ENCODE measurements at places on chromosomes 2 and 18.

DNA sequence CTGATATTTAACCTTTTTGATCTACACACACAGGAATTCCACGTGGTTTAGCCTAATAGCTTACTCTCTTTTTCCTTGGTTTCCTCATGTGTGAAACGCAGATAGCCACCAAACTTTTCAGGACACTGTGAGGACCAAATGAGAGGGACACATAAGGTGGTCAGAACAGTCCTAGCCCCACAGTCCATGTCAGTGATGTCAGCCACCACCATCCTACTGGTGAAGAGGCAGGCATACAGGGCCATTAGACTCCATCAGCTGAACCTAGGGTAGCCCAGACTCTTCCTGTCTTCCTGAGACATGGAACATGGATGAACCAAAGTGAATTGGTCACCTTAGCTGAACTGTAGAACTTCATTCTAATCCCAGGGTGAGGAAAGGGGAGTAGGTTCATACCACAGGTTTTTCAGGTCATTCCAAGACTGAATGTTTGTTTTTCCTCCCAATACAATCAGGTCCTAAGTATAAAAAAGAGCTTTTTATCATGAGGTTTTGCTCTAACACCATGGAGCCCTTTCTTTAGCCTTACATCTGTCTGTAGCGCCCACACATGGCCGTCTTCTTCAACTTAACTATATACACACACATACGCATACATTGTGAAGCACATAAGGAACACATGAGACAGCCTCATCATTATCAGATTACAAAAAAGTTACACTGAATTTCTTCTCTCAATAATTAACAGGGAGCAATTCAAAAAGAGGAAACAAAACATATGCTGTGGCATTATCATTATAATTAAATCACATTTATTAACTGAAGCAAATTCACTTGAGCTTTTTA is 18.5 kb upstream of the NFE2L2 start:
- no peak for DNase-seq

DNA sequence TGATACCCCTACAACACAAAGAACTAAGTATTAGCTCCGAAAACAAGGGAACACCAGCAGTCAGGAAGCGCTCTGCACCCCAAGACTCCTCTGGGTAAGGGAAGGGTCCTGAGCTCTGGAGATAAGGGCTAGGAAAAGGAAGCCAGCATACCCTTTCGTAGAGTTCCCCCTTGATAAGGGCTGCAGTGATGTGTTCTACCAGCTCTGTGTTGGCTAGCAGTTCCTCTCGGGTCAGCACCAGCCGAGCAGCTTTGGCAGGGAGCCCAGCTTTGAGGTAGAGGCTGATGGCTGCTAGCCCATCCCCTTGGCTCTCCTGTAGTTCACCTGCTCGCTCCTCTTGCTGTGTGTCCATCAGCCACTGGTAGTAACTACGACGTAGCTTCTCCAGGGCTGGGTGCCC is 18.9 kb downstream of the KRTCAP3 start:
- no peak for DNase-seq

DNA sequence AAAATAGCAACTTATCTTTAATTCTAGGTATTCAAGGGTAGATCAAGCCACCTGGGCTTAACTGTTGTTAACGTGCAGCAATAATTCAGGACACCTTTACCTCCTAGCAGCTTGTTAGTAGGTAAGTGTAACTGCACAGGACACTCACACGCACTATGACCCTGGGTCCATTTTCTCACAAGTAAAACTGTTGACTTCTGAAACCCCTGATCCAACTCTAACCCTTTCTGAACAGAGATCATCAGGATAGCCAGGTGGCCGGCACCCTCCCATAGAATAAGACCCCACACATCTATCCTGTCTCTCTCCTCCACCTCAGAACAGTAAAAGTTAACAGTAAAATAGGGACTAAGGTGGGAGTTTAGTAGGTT is 610 bp downstream of the SPC25 start:
- DNase-seq: no peak

GRCh38 chr2:45836740-45837139 is 185.3 kb downstream of the PRKCE start:
- no peak for DNase-seq

DNA sequence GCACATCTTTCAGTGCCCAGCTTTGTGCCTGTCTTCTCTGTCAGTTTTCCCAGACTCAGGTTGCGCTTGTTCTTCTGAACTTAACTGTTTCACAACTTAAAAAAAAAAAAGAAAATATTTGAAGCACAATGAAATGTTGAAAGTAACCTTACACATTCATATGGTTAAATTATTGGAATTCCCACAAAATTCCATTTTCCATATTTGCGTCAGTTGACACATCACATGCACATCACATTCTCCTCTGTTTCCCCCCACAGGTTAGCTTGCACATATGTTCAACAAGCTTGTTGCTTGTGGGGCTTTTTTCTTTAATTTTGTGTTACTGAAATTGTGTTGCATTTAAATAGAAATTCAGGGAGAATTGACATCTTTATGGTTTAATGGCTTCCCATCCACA is 8.3 kb downstream of the MYO1B start:
- no peak for DNase-seq

- no peak for DNase-seq
Observed at GRCh38 chr18:28078849-28079248, 98.1 kb downstream of the CDH2 start.

GRCh38 chr2:37653805-37654378 is 17.6 kb downstream of the CDC42EP3 start:
- peak; percentile 30 for DNase-seq

DNA sequence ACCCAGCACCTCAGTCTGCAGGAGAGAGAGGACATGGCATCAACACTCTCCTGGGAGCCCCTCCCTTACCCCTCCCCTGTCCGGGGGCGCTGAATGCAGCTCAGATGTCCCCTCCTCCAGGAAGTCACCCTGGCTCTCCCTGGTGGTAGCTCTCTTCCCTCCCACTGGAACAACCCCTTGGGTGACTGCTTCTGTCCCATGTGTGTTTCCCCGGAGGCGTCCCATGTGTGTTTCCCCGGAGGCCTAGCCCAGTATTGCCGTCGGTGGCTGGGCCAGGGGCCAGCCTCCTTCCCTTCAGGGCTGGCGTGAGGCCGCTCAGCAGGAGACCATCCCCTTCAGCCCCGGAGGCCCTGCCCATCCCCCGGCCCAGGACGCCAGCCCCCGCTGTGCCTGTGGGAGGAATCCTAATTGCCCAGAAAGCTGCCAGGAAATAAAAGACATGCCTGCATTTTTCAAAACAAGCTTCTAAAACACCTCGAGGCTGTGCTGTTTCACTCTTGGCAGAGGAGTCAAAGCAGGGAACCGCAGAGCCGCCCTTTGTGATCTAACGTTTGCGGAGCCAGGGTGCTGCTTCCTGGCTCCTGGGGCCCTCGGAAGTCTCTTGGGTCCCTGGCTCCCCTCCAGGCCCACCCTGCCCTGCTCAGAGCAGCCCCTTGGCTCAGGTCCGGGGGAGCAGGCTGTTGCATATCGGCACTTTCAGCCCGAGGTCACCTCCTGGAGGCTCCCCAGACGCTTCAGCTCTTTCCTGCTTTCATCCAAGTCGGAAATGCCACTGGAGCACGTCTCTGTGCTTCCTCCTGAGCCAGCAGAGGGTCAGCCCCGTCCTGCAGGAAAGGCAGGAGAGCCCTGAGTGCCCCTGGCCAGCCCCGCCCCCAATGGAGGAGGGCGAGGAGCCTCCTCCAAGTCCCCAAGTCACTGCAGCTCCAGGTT is 11.4 kb downstream of the SNED1 start:
- peak; percentile 65 for DNase-seq

GRCh38 chr2:2333076-2333475 is 2.0 kb upstream of the MYT1L start:
- no peak for DNase-seq

DNA sequence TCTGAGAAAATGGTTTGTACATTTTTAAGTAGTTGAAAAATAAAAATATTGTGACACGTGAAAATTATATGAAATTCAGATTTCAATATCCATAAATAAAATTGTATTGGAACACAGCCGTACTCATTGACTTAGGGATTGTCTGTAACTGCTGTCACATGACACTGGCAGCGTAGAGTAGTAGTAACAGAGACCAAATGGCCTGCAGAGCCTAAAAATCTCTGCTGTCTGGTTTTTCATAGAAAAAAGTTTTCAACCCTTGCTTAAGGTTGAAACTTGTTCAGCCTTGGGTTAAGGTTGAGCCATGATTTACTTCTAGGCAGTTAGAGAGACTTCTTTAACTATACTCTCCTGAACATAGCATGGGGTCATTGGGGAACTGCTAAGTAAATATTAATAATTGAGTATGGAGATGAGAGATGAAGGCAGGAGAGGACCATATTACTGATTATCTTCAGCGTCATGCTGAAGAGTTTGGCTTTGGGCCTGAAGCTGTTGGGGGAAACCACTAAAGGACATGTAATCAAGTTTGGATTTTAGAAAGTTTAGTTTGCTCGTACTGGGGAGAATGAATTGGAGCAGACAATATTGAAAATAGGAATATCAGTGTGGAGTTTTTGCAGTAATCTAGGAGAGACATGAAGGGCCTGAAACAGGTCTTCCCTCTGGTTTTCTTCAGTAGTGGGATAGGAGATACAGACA is 16.2 kb downstream of the EML4 start:
- no peak for DNase-seq

- no peak for DNase-seq
Observed at GRCh38 chr2:69644506-69644979, 1.0 kb upstream of the AAK1 start.

DNA sequence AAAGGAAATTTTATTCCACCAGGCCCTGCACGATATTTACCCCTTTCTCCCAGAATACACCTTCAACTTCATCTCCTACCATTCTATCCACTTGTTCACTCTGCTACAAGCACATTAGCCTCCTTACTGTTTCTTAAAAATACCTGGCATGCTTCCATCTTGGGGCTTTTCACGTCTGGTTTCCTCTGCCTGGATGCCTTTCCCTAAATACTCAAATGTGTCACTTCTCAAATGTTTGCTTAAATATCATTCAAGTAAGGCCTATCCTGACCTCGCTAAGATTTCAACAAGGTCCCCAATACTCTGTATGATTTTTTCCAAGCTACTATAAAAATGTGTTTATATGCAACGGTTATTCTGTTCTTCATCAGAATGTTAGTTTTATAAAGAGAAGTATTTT is 433.0 kb upstream of the CHAC2 start:
- DNase-seq: no peak

DNA sequence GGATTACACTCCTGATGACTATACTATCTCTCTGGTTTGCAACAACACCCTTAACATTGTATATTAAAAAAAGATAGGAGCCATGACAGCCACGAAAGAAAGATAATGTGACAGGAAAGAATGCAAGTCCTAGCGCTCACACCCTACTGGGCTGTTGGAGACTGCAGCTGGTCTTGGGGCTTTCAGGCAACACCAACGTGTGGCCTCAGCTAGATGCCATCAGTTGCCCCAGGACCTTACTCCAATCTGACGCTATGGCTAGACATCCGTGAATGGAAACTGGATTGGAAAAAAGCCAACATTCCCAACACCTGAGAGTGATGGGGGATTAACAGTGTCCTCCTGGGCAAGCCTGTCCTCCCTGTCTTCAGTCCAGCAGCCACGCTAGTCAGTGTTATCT is 357.4 kb upstream of the GULP1 start:
- no peak for DNase-seq

- DNase-seq: no peak
Observed at GRCh38 chr2:208595386-208596275, 189.0 kb downstream of the PTH2R start.

GRCh38 chr18:24678626-24679025 is 218.2 kb downstream of the HRH4 start:
- no peak for DNase-seq

DNA sequence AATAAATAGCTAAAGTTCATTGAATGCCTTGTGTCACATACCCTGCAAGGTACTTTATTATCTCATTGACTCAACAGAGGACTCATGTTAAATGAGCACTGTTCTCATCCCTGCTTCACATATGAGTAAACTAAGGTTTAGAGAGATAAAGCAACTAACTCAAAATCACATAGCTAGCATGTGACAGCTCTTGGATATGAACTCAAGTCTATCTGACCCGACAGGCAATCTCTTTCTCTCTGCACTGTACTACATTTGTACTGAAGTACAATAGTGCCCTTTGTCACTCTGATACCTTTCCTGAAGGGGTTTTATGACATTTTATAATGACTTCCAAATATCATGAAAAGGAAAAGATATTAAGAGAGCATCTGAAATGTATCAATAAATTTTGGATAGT is 297.5 kb upstream of the UBE2E3 start:
- DNase-seq: no peak

DNA sequence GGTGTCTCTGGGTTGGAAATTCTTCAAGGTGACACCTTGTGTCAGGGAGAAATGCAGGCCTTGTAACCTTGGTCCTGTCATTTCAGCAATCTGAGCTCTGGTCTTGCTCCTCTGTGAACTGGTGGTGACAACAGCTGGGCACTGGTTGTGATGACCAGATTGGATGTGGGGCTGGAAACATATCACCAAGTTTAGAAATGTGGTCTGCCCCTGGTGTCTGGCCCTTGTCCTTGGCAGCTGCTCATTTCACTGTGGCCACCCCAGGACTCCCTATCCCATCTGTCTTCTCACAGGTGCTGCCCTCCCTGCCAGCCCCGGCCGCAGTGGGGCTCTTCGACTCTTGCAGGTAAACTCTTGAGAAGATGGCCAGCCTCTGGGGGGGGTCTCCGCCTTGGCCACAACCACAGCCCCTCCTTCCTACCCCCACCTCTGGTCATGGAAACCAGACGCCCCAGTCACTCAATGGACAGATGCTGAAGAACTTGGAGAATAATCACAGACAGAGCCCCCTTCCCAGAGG is 20.7 kb downstream of the SIX3 start:
- no peak for DNase-seq

DNA sequence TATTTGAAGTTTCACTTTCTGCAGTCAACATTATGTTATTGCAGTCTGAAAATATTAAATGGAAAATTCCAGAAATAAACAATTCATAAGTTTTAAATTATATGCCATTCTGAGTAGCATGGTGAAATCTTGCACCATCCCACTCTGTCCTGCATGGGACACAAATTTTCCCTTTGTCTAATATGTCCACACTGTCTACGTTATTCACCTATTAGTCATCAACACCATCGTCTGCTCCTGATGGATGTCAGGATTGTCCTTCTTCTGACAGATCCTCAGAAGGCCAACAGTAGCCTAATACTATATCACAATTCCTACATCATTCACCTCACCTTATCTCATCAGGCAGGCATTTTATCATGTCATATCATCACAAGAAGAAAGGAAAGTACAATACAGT is 163.1 kb downstream of the TXNL1 start:
- no peak for DNase-seq

DNA sequence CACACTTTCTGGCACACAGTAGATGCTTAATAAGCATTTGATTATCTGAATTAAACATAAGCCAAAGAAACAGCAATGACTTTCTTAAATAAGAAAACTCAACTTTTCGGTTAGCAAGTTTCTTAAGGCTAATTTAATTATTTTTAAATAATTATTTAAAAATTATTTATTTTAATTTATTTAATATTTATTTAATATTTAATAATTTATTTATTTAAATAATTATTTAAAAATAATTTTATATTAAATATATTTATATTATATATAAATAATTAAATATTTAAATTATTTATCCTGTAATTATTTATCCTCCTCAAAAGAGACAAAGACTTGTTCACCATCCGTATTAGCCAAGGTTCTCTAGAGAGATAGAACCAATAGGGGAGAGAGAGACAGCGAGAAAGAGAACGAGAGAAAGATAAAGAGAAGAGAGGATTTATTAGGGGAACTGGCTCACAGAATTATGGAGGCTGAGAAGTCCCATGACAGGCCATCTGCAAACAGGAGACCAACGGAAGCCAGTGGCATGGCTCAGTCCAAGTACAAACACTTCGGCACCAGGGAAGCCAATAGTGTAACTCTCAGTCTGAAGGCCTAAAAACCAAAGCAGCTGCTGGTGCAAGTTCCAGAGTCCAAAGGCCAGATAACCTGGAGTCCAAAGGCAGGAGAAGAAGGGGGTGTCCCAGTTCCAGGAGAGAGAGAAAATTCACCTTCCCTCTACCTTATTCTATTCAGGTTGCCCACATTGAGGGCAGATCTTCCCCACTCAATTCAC is 125.3 kb downstream of the METTL8 start:
- DNase-seq: no peak
